ENCODE measurements at places on chromosomes 7 and 10.

GRCh38 chr7:117153016-117153545, 169.8 kb downstream of the WNT2 start:
- no peak for DNase-seq

DNA sequence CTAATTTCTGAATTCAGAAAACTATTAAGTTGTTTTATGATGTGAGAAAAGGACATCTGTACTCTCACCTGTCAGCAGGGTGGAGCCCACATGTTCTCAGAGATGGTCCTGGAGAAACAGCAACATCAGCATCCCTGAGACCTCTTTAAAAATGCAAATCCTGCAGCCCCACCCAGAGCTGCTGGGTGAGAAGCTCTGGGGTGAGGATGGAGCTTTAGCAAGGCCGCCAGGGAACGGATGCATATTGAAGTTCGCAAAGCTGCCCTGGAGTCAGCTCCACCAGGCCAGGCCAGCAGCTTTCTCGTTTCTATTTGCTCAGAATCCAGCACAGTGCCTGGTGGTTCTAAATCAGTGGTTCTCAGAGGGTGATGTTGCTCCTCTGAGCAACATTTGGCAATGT, 49.1 kb downstream of the PRKCQ start:
- no peak for DNase-seq

- DNase-seq = no peak
Observed at GRCh38 chr7:8817448-8818036, 384.1 kb downstream of the NXPH1 start.

DNA sequence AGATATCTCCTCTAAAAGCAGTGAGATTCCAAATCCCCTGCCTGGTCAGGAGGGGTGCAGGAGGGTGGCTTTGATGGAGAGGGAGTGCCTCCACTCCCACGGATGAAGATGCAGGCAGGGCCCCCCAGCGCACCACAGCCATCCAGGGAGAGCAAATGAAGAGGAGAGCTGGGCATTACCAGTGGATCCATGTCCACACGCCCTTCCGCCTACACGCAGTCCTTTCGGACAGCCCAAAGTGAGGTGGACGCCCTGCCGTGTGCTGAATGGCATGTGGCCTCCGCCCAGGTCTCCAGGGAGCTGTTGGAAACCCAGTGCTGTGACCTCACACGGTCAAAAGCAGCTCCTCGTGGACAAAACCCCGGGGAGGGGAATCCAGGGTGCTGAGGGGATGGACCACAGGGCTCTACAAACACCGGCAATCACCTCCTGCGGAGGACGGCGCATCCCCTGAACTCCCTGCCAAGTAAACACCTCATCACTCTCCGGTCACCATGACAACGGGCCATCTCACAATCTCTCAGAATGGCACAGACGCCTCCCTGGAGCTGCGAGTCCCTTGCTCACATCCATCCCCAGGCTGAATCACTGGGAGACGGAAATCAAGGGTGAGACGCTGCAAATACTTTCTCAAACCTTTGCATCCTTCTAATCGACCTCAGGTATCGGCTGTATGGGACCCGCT, 35.0 kb upstream of the DNAAF5 start:
- no peak for DNase-seq

Measured in GDM1 (cell line).